NCI-H1048 (cell line): ENCODE measurements at places on chromosomes 5 and 9.
A peak's percentile ranks its signal among the peaks of the same experiment; 100 is the strongest.

DNA sequence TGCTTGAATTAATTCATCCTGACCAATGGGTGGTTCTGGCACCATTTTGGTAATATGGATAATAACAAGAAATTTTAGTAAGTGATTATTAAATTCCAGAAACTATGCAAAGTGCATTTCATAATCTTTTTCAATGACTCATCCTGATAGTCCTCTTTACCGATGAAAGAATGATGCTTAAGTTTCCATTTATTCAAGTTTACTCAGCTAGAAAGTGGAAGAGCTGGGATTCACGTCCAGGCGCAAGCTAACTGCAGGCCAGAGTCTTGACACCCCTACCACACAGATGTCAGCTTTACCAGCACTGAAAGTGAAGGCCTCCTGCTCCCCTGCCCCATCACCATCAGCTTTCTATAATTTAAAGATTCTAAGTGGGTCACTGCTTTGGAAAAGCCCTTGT lies 493.5 kb upstream of the WWC1 start:
- DNase-seq: no peak

GRCh38 chr9:115000217-115000639 lies 69.8 kb upstream of the TNFSF8 start:
- DNase-seq: no peak

DNA sequence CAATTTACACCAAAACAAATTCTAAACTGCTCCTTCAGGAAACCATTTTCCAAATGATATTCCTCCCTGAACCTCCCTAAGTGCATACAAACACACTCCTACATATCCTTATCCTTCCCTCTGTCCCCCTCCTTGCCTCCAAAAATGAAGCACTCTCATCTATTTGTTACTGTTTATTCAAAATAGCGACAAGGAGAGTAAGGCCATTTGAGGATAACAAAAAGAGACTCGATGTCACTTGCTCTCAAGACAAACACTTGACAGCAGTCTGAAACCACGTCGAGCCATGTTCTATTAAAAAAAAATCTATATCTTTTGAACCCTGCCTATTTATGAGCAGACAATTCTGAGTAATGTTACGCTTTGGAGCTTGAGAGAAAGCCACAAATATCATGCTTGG lies 547.9 kb downstream of the DTWD2 start:
- DNase-seq: no peak

DNA sequence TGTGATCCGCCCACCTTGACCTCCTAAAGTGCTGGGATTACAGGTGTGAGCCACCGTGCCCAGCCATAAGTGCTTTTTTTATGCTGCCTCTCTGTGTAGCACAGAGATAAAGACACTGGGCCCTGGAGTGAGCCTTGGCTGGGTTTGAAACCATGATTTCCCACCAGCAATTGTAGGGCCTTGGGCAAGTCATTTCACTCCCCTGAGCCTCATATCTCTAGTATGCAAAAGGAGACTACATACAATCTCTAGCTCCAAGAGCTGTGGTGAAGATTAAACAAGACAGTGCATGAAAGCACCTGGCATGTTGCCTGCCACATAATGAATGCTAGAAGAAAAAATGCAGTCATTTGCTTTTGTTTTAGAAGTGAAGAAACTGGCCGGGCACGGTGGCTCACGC lies 3.9 kb downstream of the FABP6 start:
- DNase-seq: no peak

DNA sequence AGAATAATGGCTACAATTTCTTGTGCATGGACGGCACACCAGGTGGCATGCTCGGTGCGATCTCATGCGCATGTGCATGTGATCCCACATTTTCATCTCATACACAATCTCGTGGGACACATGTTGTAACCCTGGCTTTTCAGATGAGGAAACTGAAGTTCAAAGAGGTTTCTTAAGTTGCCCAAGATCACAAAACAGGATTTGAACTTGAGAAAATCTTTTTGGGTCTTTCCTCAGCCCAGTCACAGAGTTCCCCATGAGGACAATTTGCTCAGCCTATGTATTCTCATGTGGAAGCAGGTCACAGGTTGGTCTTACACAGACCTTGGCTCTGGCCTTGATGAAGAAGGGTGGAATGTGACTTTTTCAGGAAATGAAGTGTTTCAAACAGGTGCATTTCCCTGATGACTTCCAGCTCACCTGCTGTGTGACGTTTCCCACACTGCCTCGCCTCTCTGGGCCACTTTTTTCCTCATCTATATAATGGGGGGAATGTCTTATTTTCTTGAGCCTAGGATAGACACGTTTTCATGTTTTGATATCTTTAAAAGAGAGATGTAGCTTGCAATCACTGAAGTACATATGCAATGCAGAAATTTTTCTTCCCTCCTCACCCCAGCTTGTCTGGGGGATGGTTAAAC lies 7.1 kb upstream of the ORM1 start:
- no peak for DNase-seq

DNA sequence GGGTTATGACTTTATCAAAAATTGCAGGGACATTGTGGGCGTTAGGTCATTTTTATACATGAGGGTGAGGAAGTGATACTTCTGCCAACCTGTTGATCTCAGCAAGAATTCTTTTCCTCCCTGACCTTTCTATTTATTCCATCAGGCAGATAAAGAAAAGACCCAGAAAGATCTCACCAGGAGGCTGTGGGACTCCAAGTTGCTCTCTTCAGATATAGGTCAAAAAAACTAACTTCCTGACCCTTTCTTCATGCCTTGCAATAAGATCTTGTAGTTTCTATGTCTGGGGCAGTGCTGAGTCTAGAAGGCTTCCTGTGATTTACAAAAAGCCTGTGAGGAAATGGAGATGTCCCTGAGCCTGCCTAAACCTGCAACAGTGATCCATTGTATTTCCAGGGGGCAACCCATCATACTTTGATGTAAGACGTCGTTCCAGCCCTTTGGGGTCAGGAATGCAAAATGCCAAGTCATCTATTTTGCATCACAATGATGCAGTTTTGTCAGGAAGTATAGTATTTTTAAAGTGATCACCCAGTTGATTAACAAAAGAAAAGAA lies 22.0 kb upstream of the PIK3R1 start:
- no peak for DNase-seq

GRCh38 chr5:151696470-151697061 lies 9.9 kb upstream of the SPARC start:
- DNase-seq: no peak

DNA sequence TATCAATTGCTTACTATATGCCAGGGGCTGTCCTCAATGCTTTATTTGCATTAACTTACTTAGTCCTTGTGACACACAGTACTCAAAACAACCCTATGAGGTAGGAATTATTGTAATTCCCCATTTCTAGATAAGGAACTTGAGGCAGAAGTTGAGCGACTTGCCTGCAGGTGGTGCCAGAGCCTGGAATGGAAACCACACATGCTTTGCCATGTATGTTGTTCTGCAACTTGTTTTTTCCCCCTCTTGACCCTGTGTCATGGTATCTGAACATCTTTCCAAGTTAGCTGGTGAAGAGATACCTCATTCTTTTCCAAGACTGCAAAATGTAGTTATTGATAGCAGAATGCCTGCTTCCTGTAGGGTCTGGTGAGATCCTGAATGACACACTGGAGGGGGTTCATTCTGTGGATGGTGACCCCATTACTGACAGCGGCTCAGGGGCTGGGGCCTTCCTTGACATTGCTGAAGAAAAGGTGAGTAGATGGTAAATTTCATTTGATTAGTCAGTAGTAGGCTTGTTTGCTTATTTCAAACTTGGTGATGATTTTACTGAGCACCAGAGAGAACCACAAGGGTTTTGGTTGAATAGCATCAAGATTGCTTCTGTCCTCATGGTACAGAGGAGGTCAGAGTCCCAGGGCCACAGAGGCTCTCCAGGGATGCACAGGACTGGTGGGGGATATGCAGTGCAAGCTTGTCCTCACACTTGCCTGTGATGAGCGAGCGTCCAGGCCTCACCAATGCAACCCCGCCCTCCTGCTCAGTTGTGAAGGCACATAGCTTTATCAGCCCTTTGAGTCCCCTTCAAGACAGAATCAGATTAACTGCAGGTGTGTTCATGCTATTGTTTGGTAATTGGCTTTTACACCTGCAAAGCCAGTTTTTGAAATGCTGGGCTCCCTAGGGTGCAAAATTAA lies 57.0 kb downstream of the COL15A1 start:
- no peak for DNase-seq

GRCh38 chr5:159765760-159766517 lies 150.3 kb upstream of the ADRA1B start:
- no peak for DNase-seq

DNA sequence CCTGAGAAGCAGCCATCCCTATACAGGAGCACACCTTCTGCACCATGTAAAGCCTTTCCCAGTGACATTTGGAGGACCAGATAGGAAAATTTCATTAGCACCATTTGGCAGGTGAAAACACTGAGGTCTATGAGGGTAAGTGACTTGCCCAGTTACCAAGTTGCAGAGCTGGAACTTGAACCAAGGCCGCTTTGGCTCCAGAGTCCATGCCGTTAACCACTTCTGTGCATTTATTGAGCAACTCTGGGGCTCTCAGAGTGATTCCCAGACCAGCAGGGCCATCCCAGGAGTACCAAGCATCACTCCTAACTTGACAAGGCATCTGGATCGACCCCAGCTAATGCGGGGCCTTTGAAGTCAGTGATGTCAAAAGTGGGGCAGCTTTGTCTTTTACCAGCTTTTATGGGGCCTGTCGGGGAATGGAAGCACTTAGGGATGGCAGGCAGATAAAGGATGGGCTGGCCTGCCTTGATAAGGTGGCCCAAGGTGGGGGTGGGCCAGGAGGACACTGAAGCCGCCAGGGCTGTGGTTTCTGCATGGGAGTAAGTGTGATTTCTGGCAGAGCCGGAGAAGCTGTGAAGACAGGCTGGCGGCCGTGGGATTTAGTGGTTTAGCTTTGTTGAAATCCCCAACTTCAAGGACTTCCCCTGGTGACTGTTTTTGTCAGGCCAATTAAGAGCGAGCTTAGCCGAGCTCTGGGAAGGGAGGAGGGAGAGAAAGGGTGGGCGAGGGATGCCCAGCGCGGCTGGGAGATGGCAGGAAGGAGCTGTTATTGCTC lies 127.3 kb downstream of the MACROH2A1 start:
- DNase-seq: no peak

DNA sequence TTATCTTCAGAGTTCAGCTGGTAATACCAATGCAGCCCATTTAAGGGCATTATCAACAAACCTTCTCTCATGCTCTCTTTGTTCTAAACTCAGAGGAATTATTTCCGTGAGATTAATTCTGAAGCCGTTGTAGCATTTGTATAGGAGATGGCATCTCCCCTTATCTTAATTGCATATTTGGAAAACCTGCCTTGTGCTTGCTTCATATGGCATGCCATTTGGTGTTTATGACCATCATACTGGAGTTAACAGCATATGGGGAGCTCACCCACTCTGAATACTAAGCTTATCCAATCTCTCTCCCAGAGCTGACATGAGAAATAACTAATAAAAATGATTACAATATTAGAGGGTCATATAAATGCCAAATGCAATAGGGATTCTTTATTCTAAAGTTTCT lies 243.2 kb downstream of the BRINP1 start:
- no peak for DNase-seq

- DNase-seq: no peak
These were observed 3.5 kb downstream of the PHF2 start for GRCh38 chr9:93579711-93580516.

GRCh38 chr5:77356740-77357139 lies 135.4 kb downstream of the WDR41 start:
- no peak for DNase-seq

- DNase-seq: no peak
These were observed 30.3 kb downstream of the SLC25A46 start for GRCh38 chr5:110769000-110769681.

DNA sequence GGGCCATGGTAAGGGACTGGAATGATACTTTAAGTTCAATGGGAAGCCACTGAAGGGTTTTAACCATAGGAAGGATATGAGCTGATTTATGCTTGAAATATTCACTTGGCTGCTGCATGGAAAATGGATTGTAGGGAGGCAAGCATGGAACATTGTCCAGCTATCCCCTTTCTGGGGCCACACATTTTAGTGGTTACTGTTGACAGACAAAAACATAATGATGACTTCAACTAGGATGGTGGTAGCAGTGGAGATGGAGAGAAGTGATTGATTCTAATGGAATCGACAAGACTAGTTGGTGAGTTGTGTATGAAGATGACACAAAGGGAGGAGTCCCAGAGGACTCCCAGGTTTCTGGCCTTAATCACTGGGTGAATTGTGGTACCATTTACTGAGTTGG lies 6.2 kb upstream of the FCHSD1 start:
- no peak for DNase-seq

GRCh38 chr9:27261517-27262211 lies 35.3 kb downstream of the EQTN start:
- DNase-seq: no peak

- no peak for DNase-seq
These were observed 86.2 kb upstream of the RAPGEF1 start for GRCh38 chr9:131826053-131826452.

GRCh38 chr5:57007344-57007743 lies 55.4 kb upstream of the MIER3 start:
- no peak for DNase-seq

DNA sequence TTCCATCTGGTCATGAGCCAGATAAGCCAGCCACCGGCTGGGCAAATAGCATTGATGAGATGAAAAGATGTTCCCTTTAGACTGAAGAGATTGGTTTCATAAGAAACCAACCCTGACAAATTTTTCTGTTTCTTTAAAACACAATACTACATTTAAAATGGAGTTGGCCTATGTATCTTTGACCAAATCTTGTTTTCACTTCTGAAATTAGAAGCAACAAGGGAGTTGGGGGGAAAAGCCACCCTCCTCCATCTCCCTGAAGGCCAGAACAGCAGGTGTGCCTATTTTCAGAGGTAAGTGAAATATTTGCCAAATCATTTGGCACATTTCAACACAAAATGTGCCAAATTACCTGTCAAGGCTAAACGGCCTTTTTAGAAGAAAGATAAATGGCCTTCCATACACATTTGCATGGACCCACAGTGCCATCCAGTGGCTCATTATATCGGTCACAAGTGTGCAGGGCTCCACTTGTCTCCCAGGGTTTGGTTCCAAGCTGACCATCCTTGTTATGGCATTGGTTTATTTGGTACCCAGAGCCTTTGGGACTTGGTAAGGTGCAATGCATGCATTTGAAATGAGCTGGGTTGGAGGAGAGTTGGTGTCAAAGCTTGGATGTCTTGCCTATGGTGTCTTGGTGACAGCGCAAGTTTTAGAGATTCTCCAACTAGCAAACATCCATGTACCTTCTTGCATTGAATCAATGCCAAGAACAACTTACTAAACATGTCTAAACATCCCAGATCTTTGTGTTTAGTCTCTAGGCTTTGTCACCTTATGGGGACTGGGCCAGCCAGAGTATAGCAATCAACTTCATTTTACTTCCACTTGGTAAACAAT lies 372.0 kb upstream of the KIF2A start:
- peak; percentile 14 for DNase-seq

GRCh38 chr5:42923710-42924109 lies 112.0 kb upstream of the SELENOP start:
- no peak for DNase-seq

- DNase-seq: no peak
These were observed 116.1 kb downstream of the LPAR1 start for GRCh38 chr9:110922145-110922544.

GRCh38 chr5:5046680-5047502 lies 93.2 kb upstream of the ADAMTS16 start:
- no peak for DNase-seq
